ENCODE measurements at places on chromosomes 11 and 22. TPM values are rescaled to one million over a fixed set of nuclear protein-coding genes. Genes with fewer than 3 reads are reported as not detected.

Gene A4GALT
- total RNA-seq: 0.92 TPM

Gene KRTAP5-10
- not detected for total RNA-seq

Gene ANKK1
- 0.23 TPM for total RNA-seq

Gene INPP5J
- total RNA-seq: 3.7 TPM

Gene HBB
- 550 TPM for total RNA-seq

Gene OR51I1
- total RNA-seq: not detected

Gene ST14
- 0.46 TPM for total RNA-seq

Gene SCN2B
- 15.0 TPM for total RNA-seq

Gene CRYBB2
- not detected for total RNA-seq

Gene RAB3IL1
- 4.4 TPM for total RNA-seq

Gene LDLRAD3
- 67.6 TPM for total RNA-seq

Gene GLYAT
- total RNA-seq: not detected

Gene PKDREJ
- under 0.01 TPM for total RNA-seq

Gene ZNF215
- 3.5 TPM for total RNA-seq

Gene JAM3
- 44.8 TPM for total RNA-seq

Gene INSC
- 0.23 TPM for total RNA-seq

Gene KCNJ1
- total RNA-seq: 0.23 TPM

Gene IL18BP
- 2.8 TPM for total RNA-seq

Gene OR52N4
- total RNA-seq: not detected

Gene MPPED2
- total RNA-seq: 84.9 TPM

Gene RIMBP3B
- total RNA-seq: 1.2 TPM

Gene POU2AF2
- not detected for total RNA-seq

Gene KDM2A
- 52.4 TPM for total RNA-seq

Gene DKK3
- 477 TPM for total RNA-seq

Gene OR10A4
- total RNA-seq: not detected

Gene NFAM1
- total RNA-seq: 1.6 TPM

Gene OR10D3
- total RNA-seq: not detected

Gene ACAT1
- 87.0 TPM for total RNA-seq

Gene TPBGL
- total RNA-seq: 0.46 TPM

Gene MS4A6E
- total RNA-seq: not detected

Gene PLAAT5
- 5.5 TPM for total RNA-seq

Gene OR4D11
- not detected for total RNA-seq

Gene FOLH1
- total RNA-seq: 4.6 TPM

Gene OR4D5
- not detected for total RNA-seq

Gene OR2AG2
- total RNA-seq: 1.4 TPM

Gene MPEG1
- total RNA-seq: 3.0 TPM

Gene PDGFD
- 14.1 TPM for total RNA-seq

Gene CALCA
- not detected for total RNA-seq

Gene DSCAML1
- 8.1 TPM for total RNA-seq

Gene BIK
- 0.46 TPM for total RNA-seq

Gene TMEM45B
- 0.69 TPM for total RNA-seq

Gene TPH1
- total RNA-seq: 0.69 TPM

Gene SLCO2B1
- total RNA-seq: 18.0 TPM

Gene OR52H1
- 0.69 TPM for total RNA-seq

Gene ASCL2
- 0.69 TPM for total RNA-seq

Gene ALDH3B2
- total RNA-seq: not detected

Gene BARX2
- total RNA-seq: 0.23 TPM

Gene INS
- total RNA-seq: not detected

Gene CARS1
- 36.4 TPM for total RNA-seq
